ENCODE measurements at places on chromosomes 5 and 9. TPM values are rescaled to one million over a fixed set of nuclear protein-coding genes. Genes with fewer than 3 reads are reported as not detected.

Gene ACTBL2
- total RNA-seq = not detected

DNA sequence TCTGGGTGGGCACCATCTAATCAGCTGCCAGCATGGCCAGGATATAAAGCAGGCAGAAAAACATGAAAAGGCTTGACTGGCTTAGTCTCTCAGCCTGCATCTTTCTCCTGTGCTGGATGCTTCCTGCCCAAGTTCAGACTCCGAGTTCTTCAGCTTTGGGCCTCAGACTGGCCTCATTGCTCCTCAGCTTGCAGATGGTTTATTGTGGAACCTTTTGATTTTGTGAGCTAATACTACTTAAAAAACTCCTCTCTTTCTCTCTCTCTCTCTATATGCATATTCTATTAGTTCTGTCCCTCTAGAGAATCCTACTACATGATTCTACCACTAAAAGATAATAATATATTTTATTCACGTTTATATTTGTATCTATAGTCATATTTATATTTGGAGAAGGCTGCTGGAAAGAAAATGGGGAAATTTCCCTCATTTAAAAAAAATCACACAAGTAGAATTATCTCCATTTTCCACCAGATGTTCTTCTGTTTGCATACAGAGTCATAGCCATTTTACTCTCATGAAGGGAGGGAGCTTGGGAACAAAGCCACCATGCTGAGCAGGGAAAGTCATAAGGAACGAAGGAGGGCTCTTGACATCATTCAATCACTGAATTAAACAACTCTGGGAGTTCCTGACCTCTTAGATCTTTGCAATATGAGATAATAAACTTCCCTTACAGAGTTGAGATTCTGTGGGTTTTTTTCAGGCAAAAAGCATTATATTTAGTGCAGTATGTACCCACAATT, 1137.4 kb upstream of the CDH18 start:
- DNase-seq = no peak
- H3K36me3 ChIP-seq = no peaks in the 10 kb centered on the region

DNA sequence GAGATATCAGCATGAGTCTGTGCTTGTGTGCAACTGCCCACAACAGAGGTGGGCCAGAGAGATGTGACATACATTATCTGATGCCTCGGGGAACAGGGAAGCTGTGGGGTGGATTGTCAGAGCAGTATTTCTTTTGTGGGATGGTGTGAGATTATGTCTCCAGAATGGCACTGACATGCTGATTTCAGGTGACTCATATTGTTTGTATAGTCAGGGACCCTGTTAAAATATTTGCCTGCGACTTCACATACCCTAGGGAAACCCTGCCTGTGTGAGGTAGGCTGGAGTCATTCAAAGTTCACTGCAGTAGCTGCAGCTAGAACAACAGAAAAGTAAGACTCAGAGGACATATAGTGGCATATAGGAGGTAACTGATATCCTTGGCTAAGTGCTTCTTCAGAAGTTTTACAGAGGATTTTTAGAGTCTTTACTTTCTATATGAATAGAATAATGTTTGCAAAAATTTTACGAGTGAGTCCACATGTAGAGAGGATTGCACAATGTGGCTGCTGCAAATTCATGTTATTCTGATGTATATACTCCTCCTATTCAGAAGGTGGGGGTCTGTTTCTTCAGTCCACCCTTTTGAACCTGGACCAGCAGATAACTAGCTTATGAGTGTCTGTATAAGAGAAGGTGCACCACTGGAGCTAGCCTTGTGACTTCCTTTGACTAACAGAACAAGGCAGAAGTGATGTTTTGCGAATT, 89.3 kb downstream of the MACIR start:
- H3K27me3 ChIP-seq = no peaks in the 10 kb centered on the region
- no peak overlapping the region for H3K4me3 ChIP-seq
- no peaks in the 10 kb centered on the region for H3K4me1 ChIP-seq
- no peak overlapping the region for H3K27ac ChIP-seq

DNA sequence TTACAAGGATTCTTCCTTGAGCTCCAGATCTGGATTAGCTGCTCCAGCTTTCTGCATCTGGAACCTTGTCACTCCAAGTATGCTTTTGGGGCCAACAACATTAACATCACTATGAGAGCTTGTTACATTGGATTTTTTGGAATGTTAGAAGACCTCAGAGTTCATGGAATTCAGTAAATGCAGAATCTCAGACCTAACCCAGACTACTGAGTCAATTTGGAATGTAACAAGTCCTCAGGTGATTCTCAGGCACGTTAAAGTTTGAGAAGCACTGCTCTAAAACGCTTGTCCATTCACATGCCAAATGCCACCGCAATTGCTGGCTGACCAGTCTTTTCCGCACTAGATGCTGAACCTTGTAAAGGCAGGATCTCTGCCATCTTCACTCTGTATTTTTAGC, 251.4 kb upstream of the TRIM32 start:
- no peak overlapping the region for H3K4me3 ChIP-seq
- H3K27ac ChIP-seq = no peak overlapping the region
- no peaks in the 10 kb centered on the region for H3K36me3 ChIP-seq
- no peaks in the 10 kb centered on the region for H3K27me3 ChIP-seq
- no peaks in the 10 kb centered on the region for H3K4me1 ChIP-seq

DNA sequence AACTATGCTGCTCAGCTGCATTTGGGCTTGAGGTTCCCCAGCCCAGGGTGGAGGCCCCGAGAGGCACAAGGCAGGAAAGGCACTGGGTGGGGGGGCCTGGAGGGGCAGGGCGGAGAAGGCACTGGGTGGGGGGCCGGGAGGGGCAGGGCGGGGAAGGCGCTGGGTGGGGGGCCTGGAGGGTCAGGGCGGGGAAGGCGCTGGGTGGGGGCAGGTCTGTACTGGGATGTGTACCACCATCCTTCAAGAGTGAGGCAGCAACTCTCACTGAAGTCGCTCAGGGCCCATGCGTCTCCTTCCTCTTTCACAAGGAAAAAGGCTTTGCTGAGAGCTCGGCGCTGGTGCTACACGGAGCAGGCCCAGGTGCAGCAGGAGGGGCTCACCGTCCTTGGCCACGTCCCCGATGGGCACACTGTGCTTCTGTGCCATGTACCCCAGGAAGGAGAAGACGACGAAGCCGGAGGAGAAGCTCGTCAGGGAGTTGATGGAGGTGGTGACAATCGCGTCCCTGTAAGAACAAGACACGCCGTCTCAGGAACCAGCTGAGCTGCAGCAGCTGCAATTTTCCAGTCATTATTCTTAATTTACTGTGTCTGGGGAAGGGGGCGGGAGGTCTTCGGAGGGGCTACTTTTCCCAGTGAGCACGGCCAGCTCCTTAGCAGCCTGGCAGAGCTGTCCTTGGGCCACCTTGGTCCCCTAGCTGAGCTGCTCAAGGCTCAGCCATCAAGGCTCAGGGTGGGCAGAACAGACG, 30.8 kb downstream of the SLC6A3 start:
- H3K4me3 ChIP-seq = no peak overlapping the region
- H3K4me1 ChIP-seq = no peaks in the 10 kb centered on the region
- no peak overlapping the region for H3K27ac ChIP-seq

Gene HMMR
- total RNA-seq = 1.3 TPM

DNA sequence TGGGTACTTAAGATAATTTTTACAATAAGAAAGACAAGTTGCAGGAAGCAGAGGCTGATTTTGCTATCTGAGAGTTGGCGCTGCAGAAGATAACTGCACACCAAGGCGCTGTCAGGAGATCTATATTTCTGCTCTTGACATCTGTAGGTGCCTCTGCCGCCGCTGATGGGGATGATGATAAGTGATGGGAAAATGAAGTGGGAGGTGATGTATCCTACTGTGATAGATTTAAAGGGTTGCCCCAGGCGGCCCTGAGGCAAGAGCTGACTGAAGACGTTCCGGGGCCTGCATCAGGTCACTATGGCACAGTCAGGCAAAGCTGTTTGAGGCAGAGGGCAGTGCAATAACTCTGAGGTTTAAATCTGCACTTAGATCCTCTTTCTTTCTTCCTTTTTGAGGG, 78.1 kb downstream of the SNCAIP start:
- H3K27ac ChIP-seq = no peak overlapping the region
- no peak for DNase-seq
- no peak overlapping the region for H3K4me3 ChIP-seq
- H3K36me3 ChIP-seq = no peaks in the 10 kb centered on the region

DNA sequence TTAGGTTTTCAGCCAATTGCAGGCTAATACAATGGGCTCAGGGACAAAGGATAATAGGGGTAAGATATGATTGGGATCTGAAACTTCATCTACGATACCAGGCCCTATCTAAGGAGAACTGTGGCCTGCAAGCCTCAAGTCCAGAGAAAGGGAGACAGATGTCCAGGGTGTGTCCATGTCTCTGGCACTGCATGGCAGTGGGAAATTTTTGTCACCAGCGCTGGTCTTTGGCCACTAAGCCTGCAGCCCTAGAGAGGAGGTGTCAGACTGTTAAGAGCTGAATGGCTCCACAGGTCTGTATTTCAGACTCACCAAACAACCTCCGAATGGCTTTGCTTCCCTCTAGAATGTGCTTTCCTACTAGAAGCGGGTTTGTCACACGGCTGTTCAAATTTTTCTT, 6.6 kb upstream of the CNOT6 start:
- H3K36me3 ChIP-seq = no peaks in the 10 kb centered on the region
- no peaks in the 10 kb centered on the region for H3K27me3 ChIP-seq
- no peak overlapping the region for H3K27ac ChIP-seq
- no peak overlapping the region for H3K4me3 ChIP-seq
- no peaks in the 10 kb centered on the region for H3K4me1 ChIP-seq
- no peak for DNase-seq

DNA sequence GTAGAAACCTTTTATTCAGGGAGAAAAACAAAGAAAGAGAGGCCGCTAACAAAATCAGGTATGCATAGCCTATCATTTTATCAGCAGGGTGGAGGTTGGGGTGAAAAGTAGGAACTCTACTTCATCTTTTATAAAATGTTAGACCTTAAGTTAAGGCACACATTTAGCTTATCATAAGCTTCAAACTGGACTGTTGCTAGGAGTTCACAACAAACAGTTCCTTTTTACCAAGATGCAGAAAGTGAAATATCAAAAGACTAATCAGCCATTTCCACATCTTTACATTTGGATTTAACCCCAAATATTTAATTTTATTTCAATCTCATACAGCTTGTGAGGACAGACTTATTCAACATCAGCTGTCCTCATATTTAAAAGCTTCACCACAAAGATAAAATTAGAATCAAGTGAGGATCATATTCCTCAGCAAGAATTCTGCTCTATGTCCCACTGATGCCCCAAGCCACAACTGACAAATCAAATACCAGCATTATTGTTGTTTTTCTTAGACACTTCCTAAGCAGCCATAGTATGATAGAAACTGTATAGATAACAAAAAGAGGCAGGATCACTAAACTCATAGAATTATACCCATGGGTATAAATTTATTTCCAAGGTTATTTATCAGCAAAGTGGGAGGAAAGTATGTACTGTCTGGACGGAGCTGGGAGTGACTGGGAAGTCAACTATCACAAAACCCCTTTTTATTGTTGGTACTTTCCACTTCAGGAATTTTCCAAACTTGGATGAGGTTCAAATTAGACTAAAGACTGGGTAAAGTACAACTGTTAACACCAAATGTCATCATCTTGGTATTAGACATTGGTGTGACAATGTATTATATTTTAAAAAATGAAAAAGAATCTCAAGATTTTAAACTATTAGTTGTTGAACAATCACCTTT, 29.9 kb upstream of the MYOT start:
- no peak for DNase-seq
- peak overlapping the region; percentile 11 for H3K4me3 ChIP-seq
- H3K4me1 ChIP-seq = peaks cover 66% of the 10 kb centered on the region
- no peaks in the 10 kb centered on the region for H3K36me3 ChIP-seq
- H3K27ac ChIP-seq = peak overlapping the region; percentile 92

- no peaks in the 10 kb centered on the region for H3K4me1 ChIP-seq
- H3K27ac ChIP-seq = no peak overlapping the region
- no peak overlapping the region for H3K4me3 ChIP-seq
- no peak for DNase-seq
- H3K36me3 ChIP-seq = no peaks in the 10 kb centered on the region
- no peaks in the 10 kb centered on the region for H3K27me3 ChIP-seq
Measured at GRCh38 chr5:65446682-65447081, 35.0 kb downstream of the ADAMTS6 start.

- H3K27ac ChIP-seq = no peak overlapping the region
- H3K36me3 ChIP-seq = no peaks in the 10 kb centered on the region
- DNase-seq = no peak
- no peak overlapping the region for H3K4me3 ChIP-seq
Measured at GRCh38 chr9:79962836-79963235, 391.1 kb downstream of the TLE4 start.

DNA sequence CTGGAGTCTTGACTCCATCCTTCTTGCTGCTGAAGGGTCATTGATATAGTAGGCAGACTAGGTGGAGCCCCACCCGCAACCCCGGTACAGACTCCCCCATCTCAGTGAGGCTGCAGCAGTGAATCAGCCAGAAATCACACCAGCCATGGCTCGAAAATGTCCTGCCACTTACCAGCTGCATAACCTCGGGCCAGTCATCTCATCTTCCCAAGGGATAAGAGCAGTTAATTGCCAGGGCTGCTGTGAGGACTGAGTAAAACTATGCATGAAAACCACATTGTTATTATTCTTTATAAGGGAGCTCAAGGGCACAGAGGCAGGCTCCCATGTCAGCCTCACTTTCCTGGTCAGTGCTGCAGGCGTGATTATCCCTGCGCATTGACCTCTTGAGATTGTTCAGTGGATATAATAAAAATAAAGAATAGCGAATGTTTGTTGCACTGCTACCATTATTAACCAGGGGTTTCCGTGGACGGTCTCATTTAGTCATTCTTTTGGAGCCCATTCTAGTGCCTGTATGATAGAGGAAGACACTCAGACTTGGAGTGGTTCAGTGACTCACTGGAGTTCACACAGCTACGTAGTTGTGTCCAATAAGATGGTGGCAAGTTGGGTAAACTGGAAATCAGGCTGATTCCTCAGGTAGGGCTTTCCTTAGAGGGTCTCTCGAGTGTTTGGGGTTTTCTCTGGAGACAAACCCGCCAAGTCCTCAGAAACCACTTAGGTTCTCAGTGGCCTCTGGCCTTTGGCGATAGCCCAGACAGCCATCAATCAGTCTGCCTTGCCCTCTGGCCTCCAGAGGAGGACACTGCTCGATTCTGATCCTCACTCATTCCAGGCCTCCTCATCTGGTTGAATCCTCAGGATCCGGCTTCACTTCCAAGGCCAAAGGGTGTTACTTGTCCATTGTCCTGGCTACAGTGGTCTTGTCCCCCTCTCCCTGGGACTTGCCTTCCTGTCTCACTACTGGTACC, 39.9 kb downstream of the COL15A1 start:
- H3K27ac ChIP-seq = no peak overlapping the region
- DNase-seq = no peak
- H3K27me3 ChIP-seq = no peaks in the 10 kb centered on the region
- no peak overlapping the region for H3K4me3 ChIP-seq
- H3K36me3 ChIP-seq = no peaks in the 10 kb centered on the region

Gene SNCB
- total RNA-seq = not detected

Data from gastrocnemius medialis (tissue), 4 donors.